ENCODE measurements at places on chromosomes 1 and 21. TPM values are rescaled to one million over a fixed set of nuclear protein-coding genes. Genes with fewer than 3 reads are reported as not detected.

The LIN28A gene
- not detected for total RNA-seq

The ASCL5 gene
- not detected for total RNA-seq

The DMBX1 gene
- total RNA-seq = not detected

The PDE4B gene
- 0.33 TPM for total RNA-seq

The CYYR1 gene
- 6.4 TPM for total RNA-seq

The S100A7 gene
- total RNA-seq = not detected

The TMEM269 gene
- total RNA-seq = 0.04 TPM

The LRRIQ3 gene
- total RNA-seq = 1.9 TPM

The PKP1 gene
- total RNA-seq = 11.6 TPM

The ETV3L gene
- not detected for total RNA-seq

The EDN2 gene
- not detected for total RNA-seq

The CD1D gene
- 0.34 TPM for total RNA-seq

The PEAR1 gene
- 17.1 TPM for total RNA-seq

The GJB4 gene
- 0.89 TPM for total RNA-seq

The GPA33 gene
- total RNA-seq = not detected

The RGSL1 gene
- not detected for total RNA-seq

The ALPL gene
- 5.1 TPM for total RNA-seq

The TNFSF4 gene
- total RNA-seq = 0.62 TPM

The SLAMF9 gene
- not detected for total RNA-seq

The TCHHL1 gene
- not detected for total RNA-seq

The KCNK2 gene
- total RNA-seq = not detected

The CACNA1E gene
- 0.08 TPM for total RNA-seq

The OSBPL9 gene
- total RNA-seq = 85.1 TPM

The CCDC28B gene
- total RNA-seq = 8.8 TPM

The EXOC8 gene
- total RNA-seq = 10.6 TPM

The TMEM82 gene
- total RNA-seq = not detected

The TMEM201 gene
- 9.9 TPM for total RNA-seq

The ZYG11A gene
- total RNA-seq = 0.21 TPM

The GBP1 gene
- 20.4 TPM for total RNA-seq

The RAD54L gene
- total RNA-seq = 2.9 TPM

The TFAP2E gene
- total RNA-seq = 0.67 TPM

The TOMM20 gene
- total RNA-seq = 139 TPM

The KRTAP10-1 gene
- total RNA-seq = not detected

The LRRC71 gene
- total RNA-seq = not detected

The PIK3CD gene
- 40.7 TPM for total RNA-seq

The UBL4B gene
- total RNA-seq = not detected

The HLX gene
- total RNA-seq = 0.68 TPM

The CFAP74 gene
- total RNA-seq = not detected

The MROH9 gene
- not detected for total RNA-seq

Data from kidney epithelial cell (primary cell).